ENCODE measurements at places on chromosomes 7 and 10.
A peak's percentile ranks its signal among the peaks of the same experiment; 100 is the strongest.

DNA sequence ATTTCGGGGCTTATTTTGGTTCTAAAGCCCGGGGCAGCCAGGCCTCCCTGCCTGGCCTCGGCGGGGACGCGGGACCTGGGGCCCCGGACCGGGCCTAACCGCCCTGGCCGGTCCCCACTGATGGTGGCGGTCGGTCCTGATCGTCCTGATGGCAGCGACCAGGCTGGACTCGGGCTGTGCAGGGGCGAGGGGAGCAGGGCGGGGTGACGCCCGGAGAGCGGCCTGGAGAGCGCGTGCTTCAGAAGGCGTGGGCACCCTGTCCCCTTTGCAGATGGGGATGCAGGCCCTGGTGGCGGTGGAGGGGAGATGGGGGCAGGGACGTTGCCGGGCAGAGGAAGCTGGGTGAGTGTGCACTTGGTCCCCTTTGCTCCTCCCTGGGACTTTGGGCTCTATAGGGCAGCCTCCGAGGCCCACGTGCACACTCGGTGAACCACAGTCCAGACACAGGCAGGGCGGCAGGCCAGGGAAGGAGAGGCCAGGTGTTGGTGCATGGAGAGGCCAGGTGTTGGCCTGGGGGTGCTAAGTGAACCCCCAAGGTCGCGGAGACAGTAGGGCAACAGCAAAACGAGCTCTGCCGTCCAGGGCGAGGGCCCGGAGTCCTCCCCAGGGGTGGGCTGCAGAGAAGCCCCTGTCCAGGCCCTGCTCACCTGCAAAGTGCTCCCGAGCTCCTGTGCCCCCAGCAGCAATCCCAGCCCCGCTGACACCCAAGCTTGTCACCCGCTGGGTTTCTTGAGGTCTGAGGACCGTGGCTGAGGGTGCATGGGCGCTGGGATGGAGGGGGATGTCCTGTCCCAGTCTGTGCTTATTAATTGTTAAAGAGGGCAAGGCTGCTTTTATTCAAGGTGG, 42.4 kb upstream of the FAM20C start:
- peak; percentile 6 for DNase-seq

DNA sequence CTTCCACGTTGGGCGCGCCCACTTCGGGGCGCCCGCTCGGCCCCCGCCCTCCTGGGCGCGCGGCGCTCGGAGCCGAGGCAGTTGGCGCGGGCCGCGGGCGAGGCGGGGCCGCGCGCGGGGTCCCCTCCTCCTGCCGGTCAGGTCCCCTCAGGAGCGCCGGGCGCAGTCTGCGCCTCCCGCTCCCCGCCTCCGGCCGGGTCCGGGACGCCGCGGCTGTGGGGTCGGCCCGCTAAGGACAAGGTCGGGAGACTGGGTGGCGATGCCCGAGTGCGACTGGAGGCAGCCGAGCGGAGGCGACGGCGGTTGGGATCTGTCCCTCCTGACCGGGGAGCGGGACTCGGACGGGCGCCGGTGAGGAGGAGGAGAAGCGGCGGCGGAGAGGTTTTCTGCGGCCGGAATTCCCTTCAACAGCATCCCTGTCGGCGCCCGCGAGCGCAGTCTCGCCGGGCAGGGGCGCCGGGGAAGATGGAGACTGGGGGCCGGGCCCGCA, at the start of gene ATRNL1:
Gene ATRNL1 (plus strand): TSS at position 80 of the 490 bp plus-strand sequence. CDS start 386 bp downstream, at position 466.
- no peak for DNase-seq

GRCh38 chr7:28933846-28934320, 24.2 kb downstream of the TRIL start:
- no peak for DNase-seq

DNA sequence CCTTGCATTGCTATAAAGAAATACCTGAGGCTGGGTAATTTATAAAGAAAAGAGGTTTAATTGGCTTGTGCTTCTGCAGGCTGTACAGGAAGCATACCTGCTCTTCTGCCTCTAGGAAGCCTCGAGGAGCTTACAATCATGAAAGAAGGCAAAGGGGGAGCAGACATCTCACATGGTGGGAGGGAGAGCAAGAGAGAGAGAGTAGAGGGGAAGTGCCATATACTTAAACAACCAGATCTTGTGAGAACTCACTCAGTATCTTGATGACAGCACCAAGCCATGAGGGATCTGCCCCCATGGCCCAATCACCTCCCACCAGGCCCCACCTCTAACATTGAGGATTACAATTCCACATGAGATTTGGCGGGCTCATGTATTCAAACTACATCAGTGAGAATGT, 79.1 kb upstream of the HECW1 start:
- DNase-seq, result no peak

DNA sequence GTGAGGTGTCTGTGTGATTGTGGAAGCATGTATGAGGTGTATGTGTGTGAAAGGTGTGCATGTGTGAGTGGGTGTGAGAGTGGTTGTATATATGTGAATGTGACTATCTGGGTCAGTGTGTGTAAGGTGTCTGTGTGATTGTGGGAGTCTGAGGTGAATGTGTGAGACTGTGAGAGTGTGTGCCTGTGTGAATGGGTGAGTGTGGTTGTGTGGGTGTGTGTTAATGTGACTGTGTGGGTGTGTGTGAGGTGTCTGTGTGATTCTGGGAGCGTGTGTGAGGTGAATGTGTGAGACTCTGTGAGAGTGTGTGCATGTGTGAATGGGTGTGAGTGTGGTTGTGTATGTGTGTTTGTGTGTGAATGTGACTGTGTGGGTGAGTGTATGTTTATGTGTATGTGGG, 385.1 kb downstream of the TCERG1L start:
- DNase-seq, result no peak

GRCh38 chr10:103691723-103692435, 163.5 kb downstream of the SH3PXD2A start:
- no peak for DNase-seq

- DNase-seq, result no peak
Measured at GRCh38 chr7:53743697-53744402, 708.4 kb downstream of the POM121L12 start.

- DNase-seq, result no peak
Measured at GRCh38 chr10:60203993-60204618, 185.6 kb downstream of the ANK3 start.

GRCh38 chr7:92768501-92769393, 67.6 kb downstream of the CDK6 start:
- DNase-seq, result no peak

DNA sequence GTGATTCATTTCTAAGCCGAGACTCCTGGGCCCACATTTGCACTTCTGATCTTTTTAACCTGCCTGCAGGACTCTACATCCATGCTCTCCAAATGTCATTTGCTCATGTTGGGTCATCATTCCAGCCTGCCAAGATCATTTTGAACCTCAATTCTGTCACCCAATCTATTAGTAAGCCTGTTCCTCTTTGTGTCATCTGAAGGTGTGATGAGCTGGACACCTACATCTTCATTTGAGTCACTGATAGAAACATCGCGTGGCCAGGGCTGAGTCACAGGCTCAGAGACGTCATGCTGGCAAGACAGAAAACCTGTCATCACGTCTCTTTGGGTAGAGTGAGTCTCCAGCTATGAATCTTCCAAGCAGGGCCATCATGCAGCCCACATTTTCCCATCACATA, 65.3 kb upstream of the SLF2 start:
- no peak for DNase-seq

DNA sequence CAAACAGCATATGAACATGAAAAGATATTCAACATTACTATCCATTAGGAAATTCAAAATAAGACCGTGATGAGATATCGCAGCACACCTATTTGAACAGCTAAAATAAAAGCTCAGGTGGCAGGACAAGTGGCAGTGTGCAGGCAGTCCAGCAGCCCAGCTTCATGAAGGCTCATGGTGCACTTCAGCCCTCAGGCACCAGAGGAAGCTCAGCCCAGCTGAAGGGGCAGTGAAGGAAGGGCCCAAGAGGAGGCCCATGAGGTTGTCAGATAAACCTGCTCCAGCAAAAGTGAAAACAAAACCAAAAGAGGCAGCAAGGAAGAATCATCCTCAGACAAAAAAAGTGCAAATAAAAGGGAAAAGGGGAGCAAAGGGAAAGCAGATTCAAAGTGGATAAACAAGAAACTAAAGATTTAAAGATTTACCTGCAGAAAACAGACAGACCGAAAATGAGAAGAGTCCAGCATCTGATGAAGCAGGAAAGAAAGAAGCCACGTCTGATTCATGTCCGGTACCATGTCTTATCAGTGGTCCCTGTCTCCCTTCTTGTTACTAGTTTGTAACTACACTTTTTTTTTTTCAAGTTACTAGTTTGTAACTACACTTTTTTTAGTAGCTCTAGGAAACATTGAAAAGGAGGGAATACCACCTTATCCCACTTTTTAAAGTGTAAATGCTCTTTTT, 15.0 kb upstream of the FAM24B start:
- no peak for DNase-seq

- no peak for DNase-seq
Measured at GRCh38 chr10:49837051-49837478, 74.9 kb upstream of the OGDHL start.

DNA sequence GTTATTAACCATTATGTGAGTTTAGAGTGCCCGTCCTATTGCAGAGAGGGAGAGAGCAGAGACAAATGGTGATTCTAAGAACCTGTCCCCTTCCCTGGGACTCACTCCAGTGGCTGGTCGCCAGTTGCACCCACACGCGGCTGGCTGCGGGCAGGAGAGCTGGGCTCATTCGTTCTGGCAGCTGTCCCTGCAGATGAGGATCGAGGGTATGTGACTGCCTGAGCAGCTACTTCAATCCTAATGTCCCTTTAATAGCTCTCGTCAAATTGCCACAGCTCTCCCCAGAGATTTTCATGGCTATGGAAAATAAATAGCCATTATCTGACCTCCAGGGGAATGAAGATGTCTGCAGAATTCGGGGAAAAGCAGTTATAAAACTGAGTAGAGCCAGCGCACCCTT, 41.6 kb downstream of the RBM28 start:
- no peak for DNase-seq

GRCh38 chr10:71968553-71969474, 4.6 kb downstream of the CHST3 start:
- no peak for DNase-seq

DNA sequence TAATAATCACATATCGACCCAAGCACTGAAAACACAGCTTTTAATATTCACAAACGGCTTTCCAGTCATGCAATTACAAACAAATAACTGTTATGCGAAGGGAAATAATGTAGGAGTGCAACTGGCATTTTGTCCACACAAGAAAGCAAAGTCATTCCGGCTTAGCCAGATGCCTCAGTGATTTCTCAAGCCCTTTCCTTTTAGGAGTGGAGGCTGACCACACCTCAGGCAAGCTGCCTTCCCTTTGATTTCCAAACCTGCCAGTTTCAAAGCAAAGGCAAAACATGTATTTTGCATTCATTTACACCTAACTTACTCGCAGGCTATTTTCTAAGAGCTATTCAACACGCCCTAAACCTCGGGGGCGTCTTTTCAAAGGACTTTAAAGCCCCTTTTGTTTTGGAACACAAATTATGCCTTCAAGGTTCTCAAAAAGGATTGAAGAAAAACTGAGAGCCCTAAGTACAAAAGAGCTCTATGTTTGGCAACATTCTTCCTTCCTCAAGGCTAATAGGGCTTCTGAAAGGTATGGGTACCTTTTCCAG, 109.6 kb downstream of the CPXM2 start:
- DNase-seq, result no peak

DNA sequence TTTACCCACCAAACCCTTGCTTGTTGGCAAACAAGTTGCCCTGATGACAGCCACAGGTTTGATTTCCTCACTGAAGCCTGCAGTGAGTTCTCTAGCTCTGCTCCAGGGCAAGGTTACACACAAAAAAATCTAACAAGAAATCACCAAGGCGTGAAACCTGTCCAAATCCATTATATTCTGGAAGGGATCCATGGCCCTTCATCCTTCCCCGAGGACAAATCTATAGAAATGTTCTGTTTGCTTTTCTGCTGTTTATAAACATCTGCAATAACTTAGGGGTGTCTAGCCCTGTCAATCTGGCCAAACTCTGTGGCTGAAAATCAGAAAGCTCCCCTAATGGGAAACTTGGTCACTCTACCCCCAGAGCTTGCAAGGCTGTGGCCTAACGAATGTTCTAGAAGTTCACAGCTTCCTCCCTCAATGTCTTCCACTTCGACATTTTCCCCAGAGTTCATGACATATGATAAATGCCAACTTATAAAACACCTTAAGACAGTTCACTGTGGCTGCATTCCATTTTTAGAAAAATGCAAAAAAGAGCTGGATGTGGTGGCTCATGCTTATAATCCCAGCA, 164.5 kb downstream of the PRPF18 start:
- no peak for DNase-seq

GRCh38 chr7:1313613-1314012, 80.9 kb downstream of the UNCX start:
- no peak for DNase-seq

GRCh38 chr7:150311711-150312110, 11.4 kb upstream of the LRRC61 start:
- DNase-seq, result no peak

- no peak for DNase-seq
Measured at GRCh38 chr7:47186316-47186715, 395.6 kb downstream of the TNS3 start.

GRCh38 chr10:77630507-77630848, 7.1 kb downstream of the KCNMA1 start:
- DNase-seq, result no peak

DNA sequence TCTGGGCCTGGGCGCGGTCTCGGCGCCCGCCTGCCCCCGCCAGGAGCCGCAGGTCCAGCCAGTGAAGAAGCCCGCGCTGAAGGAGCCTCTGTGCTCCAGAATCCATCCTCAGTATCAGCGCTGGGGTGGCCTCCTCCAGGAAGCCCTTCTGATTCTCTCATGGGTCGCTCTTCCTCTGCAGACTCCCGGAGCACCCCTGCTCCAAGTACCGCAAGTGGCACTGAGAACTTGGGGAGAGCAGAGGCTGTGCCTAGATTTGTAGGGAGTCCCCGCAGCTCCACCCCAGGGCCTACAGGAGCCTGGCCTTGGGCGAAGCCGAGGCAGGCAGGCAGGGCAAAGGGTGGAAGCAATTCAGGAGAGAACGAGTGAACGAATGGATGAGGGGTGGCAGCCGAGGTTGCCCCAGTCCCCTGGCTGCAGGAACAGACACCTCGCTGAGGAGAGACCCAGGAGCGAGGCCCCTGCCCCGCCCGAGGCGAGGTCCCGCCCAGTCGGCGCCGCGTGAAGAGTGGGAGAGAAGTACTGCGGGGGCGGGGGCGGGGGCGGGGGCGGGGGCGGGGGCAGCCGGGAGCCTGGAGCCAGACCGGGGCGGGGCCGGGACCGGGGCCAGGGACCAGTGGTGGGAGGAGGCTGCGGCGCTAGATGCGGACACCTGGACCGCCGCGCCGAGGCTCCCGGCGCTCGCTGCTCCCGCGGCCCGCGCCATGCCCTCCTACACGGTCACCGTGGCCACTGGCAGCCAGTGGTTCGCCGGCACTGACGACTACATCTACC, at the start of gene ALOX5:
Gene ALOX5 (plus strand): TSS at position 641 of the 774 bp plus-strand sequence. CDS start 64 bp downstream, at position 705.
- no peak for DNase-seq

GRCh38 chr10:6405713-6406112, 174.4 kb downstream of the PRKCQ start:
- DNase-seq, result no peak

GRCh38 chr10:98620503-98620902, 173.8 kb upstream of the HPS1 start:
- no peak for DNase-seq

DNA sequence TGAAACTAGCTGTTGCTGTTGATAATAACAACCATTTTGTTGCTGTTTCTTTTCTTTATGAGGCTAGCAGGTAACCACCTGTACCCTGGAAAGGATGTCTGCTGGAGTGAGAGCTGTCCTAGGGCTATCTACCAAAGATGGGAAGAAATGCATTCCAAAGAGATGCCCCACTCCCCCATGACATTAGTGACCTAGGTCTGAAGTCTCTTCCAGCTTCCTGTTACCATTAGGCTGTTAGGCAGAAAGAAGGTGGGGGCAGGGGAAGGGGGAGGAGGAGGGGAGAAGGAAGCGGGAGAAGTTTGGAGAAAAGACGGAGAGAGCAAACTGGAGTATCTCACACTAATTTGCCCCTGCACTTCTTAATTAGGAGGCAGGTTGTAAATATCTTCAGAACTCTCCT, 118.5 kb downstream of the ABLIM1 start:
- no peak for DNase-seq

GRCh38 chr10:53699231-53699630, 926.6 kb upstream of the MBL2 start:
- DNase-seq, result no peak

Data from stimulated activated CD8-positive, alpha-beta memory T cell treated with anti-CD3 and anti-CD28 coated beads, Interleukin-2, amount 100 ng/mL, for 1 hour (primary cell).